ENCODE measurements at places on chromosomes 16 and 17.

GRCh38 chr16:85752511-85753420 is 1.9 kb upstream of the C16orf74 start:
- DNase-seq = no peak

- DNase-seq = no peak
Observed at GRCh38 chr17:39834017-39834416, 30.1 kb downstream of the IKZF3 start.

- no peak for DNase-seq
Observed at GRCh38 chr17:17748179-17748578, 66.9 kb downstream of the RAI1 start.

DNA sequence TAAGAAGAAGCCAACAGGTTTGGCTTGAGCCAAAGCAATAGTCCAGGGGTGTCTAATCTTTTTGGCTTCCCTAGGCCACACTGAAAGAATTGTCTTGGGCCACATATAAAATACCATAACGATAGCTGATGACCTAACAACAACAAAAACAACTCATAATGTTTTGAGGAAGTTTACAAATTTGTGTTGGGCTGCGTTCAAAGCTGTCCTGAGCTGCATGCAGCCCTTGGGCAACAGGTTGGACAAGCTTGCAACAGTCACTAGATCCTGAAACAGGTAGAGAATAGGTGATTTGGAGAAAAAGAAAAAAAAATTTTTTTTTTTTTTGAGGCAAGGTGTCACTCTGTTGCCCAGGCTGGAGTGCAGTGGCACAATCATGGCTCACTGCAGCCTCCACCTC is 4.5 kb downstream of the CRYBA1 start:
- no peak for DNase-seq
